Activated CD4-positive, alpha-beta T cell treated with anti-CD3 and anti-CD28 coated beads for 1 hour (primary cell): ENCODE measurements at places on chromosomes 12 and 14.

- DNase-seq, result no peak
These were observed 154.1 kb upstream of the ARID2 start for GRCh38 chr12:45575417-45575816.

- DNase-seq, result no peak
These were observed 209.0 kb upstream of the PLEKHG7 start for GRCh38 chr12:92493816-92494215.

DNA sequence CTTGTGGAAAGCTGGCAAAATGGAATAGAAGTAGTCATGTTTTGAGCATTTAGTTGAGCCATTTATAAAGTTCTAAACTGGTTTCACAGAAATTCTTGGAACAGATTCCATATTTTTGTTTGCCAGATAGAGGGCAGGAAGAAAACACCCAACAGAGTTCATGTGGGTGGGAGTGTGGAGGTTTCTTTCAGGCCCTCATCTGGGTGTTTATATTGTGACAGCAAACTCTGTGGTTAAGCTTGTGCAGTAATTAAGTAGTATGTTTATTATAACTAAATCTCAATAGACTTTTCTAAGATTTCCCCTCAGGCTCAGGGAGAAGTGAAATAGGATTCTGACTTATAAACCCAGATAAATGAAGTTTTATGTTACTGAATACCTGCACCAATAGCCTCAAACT lies 57.4 kb downstream of the SPPL3 start:
- no peak for DNase-seq

GRCh38 chr14:32656601-32657000 lies 282.1 kb upstream of the NPAS3 start:
- DNase-seq, result no peak

- DNase-seq, result no peak
These were observed 23.3 kb downstream of the AHNAK2 start for GRCh38 chr14:104954746-104955395.
